ENCODE measurements at places on chromosomes 6 and 20. TPM values are rescaled to one million over a fixed set of nuclear protein-coding genes. Genes with fewer than 3 reads are reported as not detected.

Gene OOEP
- total RNA-seq = 0.13 TPM

- no peak for DNase-seq
Observed at GRCh38 chr6:168415993-168416530, 24.9 kb upstream of the SMOC2 start.

DNA sequence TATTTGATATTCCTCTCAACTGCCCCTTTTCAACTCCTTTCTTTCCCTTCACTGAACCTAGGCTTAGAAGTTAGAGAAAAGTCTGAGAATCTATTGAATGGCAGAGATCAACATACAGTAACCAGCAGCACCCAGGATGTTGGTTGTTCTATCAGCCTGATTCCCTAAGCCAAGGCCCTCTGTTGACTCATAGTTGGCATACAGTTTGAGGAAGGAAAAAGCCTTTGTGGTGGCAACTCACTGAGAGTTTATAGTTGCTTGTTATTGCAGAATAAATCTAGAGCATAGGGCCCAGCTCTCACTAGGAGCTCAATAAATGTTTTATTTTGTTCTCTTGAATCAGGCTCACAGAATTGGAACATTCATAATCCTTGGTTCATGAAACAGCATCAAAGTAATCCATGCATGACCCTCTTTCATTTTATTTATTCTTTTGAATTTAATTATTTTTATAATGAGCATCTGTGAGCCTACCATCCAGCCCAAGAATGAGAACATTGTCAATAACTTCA, 119.1 kb upstream of the ADGRF1 start:
- DNase-seq = no peak

GRCh38 chr6:28943557-28944411, 20.0 kb upstream of the TRIM27 start:
- DNase-seq = peak; percentile 74

Measured in dermis microvascular lymphatic vessel endothelial cell (primary cell).